ENCODE measurements at places on chromosomes 12 and 14.

GRCh38 chr14:99463974-99464373 lies 16.7 kb downstream of the SETD3 start:
- DNase-seq = no peak

GRCh38 chr12:89379148-89379838 lies 27.0 kb upstream of the DUSP6 start:
- DNase-seq = no peak

DNA sequence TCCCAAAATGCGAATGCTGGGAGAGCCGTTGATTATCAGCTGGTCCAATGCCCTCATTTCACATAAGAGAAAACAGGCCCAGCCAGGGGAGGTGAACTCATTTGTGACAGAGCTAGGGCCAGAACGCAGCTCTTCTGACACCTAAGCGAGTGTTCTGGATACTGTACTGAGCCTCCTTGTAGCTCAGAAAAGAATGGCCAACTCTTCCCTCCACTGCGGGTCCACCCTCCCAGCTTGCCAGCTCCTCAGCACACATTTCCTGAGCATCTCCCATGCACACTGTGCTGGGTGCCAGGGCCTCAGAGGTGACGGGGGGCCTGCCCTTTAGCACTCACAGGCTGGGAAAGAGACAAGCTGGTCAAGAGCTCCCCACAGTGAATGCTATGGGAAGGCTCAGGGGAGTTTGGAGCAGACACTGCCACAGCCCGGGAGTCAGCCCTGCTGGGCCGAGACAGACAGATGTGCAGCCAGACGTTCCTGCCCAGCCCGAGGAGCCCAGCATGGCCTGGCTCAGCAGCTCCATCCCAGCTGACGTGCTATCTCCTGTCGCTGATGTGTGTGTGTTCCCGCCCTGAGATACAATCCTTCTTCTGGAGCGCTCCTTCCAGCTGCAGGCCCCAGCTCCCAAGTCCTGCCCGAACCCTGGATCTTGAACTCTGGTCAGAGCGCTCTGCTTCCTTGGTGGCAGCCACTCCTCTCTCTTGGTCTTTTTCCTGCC lies 3.5 kb downstream of the CMTM5 start:
- no peak for DNase-seq

GRCh38 chr12:120474616-120474960 lies 5.0 kb upstream of the SRSF9 start:
- no peak for DNase-seq

DNA sequence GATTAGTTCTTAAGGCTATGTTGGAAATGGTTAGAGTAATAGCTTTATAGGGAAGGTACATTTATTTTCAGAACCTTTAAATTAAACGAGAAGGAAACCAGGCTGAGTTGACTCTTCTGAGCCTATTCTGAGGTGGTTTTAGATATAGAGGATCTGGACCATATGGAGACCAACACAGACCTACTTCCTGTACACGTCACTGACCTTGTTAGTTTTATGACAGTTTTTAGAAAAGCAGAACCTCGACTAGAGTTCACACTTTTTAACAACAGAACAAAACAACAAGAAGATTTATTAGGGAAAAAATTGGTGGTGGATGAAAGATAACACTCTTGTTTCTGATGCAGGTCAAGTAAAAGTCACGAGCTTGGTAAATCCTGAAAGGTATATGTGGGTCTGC lies 107.1 kb downstream of the NPAS3 start:
- DNase-seq = no peak

DNA sequence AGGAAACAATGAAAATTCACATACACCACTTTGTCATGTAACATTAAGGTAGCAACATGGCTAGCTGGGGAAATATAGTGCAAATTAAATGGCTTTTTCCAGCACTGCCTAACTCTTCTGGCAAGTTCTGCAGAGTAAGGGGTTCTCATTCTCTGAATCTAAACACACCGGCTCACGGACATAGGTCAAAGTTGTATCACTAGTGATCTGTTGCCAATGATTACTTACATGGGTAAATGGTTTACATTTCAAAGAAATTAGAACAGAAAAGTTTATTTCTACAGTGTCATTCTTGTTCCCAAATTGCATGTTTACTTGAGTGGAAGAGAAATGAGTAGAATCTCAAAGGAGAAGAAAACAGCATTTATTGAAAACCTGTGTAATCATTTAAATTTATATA lies 381.9 kb downstream of the PRKD1 start:
- DNase-seq = no peak

DNA sequence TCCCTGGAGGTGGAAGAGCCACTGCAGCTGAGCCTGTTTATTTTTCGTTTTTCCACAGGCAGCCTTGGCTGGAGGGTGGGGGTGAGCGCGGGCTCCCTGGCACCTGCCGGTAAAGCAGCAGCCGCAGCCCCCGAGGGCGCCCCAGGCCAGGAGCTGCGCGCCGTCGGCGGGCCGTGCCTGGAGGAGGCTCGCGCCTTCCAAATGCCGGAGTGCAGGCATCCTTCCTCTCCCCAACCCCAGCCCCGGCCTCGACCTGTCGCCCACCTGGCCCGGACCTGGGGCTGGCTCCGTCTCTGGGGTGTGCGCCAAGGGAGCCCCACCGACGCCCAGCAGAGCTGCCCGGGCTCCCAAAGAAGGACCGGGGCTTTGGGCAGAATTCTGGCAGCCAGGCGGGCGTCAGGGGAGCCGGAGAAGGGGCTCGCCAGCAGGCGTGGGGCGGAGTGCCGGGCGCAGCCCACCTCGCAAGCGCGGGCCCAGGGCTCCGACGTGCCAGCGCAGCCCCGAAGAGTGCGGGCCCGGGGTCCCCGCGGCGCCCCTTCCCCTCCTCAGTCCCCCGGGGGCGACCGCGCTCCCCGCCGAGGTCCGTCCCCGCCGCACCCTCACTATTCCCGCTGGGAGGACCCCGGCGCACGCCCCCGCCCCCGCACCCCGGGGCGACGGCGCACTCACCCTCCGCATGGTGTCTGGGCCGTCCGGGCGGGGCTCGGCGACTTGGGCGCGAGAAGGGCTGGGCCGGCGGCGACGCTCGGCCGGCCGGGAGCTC lies 130.3 kb downstream of the NDUFA12 start:
- peak; percentile 62 for DNase-seq

DNA sequence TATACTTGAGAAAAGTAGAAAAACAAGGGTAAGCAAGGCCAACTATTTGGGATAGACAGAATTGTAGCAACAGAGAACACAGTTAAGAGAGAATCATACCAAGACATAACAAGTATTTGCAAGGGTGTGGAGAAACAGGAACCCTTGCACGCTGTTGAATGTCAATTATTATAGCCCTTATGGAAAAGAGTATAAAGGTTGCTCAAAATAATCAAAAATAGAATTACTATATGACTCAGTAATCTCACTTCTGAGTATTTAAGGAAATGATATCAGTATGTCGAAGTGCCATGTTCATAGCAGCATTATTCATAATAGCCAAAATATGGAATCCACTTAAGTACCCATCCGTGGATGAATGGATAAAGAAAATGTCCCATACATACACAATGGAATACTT lies 193.3 kb downstream of the PHLDA1 start:
- no peak for DNase-seq

GRCh38 chr14:99320105-99320572 lies 48.1 kb upstream of the BCL11B start:
- no peak for DNase-seq

DNA sequence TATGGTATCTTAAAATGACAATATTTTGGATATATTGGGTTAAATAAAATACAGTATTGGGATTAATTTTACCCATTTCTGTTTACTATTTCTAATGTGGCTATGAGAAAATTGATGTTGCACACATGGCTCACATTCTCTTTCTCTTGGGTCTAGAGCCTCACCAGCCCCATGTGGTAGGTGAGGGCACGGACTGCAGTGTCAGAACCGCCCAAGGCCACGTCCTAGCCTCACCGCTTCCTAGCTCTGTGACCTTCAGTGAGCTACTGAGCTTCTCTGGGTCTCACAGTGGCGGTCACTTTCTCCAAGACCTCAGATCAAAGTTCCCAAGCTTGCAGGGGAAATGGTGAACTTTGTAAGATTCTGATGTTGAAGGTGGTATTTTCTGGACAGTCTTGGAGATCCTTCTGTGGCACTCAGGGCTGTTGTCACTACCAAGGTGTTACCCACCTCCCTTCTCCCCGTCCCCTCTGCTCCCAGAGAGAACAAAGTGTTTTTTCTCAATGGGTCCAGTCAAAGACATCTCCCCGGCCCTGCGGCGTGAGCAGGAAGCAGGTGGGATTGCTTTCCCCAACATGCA lies 87.6 kb downstream of the RIN3 start:
- no peak for DNase-seq

- no peak for DNase-seq
Observed at GRCh38 chr12:83335748-83336147, 649.0 kb downstream of the TMTC2 start.

DNA sequence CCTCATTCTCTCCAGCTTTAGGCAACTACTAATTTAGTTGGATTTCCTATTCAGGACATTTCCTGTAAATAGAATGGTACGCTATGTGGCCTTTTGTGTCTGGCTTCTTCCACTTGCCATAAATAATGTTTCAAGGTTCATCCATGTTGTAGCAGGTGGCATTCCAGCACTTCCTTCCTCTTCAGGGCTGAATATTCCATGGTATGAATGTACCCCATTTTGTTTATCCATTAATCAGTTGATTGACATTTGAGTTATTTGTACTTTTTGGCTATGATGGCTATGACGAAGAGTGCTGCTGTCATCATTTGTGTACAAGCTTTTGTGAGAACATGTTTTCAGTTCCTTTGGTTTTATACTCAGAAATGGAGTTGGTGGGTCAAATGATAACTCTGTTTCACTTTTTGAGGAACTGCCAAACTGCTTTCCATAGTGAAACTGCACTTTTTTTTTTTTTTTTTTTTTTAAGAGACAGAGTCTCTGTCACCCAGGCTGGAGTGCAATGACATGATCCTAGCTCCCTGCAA lies 6.5 kb upstream of the CDK2AP1 start:
- no peak for DNase-seq

- DNase-seq = no peak
Observed at GRCh38 chr12:75479963-75480461, 543 bp upstream of the GLIPR1 start.

DNA sequence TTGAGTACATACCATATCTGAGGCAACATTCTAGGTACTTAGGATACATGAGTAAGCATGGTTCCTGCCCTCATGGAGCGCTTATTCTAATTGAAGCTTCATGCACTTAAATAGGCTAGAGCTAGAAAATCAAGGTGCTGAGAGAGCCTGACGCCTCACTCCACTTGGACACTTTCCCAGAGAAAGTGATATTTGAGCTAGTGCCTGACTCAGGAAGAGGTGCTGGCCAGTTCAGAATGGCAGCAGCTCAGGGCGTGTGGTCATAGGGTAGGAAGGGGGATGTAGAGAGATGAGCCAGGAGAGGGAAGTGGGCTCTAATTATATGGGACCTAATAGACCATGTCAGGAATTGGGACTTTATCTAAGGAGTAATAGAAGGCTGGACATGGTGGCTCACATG lies 33.3 kb downstream of the TULP3 start:
- no peak for DNase-seq

DNA sequence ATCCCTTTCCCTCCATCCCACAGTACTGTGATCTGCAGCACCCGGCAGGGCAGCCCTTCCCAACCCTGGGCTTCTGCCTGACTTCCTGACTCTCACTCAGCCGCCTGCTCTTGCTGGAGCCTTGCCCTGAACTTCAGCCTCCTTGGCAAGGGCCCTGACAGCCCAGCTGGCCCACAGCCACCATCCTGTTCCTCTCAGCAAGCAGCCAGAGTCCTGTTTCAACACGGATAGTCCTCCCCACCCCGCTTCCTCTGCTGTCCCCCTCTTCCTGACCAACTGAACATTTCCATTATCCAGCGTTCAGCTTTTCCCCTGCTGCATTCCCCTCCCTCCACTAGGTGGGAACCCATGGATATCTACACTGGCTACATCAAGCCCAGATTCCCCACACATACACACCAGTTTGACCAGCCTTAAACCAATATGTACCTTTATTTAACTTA lies 74.0 kb upstream of the MDM1 start:
- DNase-seq = peak; percentile 83

- DNase-seq = no peak
Observed at GRCh38 chr14:104638190-104638589, 33.6 kb upstream of the TMEM179 start.

GRCh38 chr12:22765421-22766130 lies 140.6 kb downstream of the ETNK1 start:
- no peak for DNase-seq
